ENCODE measurements at places on chromosomes 11 and 22.

DNA sequence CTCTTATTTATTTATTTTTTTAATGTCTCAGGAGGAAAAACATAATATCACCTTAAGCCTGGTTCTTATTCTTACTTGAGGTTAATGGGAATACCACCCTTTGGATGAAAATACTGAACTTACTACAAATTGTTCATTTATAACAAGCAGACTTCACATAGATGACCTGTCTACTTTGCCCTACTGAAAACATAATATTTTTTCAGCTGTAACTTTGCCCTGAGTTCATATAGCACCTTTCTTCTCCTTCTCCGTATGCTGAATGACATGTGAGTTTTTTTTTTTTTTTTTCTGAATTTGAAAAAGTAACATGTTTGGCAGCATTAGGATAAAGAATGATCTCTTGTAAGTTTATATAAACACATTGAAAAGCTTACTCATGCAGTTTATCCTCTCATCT lies 186.8 kb downstream of the TMEM135 start:
- no peak for DNase-seq

- no peak for DNase-seq
Observed at GRCh38 chr22:29946220-29946619, 63.2 kb downstream of the MTMR3 start.

DNA sequence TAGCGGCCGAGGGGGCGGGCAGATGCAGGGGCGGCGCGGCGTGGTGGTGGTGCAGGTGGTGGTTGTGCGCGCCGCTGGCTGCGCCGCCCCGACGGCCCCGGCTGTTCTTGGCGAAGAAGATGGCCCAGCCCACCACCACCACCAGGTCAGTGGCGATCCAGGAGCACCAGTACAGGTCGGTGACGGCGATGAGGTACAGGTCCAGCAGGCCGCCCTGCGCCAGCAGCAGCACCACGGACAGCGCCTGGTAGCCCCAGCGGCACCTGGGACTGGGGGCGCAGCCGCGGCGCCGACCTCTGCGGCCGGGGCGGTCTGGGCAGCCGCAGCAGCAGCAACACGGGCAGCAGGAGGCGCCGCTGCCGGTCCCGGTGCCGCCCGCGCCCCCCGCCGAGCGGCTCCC lies 879 bp downstream of the TMEM121B start:
- DNase-seq: peak; percentile 82

DNA sequence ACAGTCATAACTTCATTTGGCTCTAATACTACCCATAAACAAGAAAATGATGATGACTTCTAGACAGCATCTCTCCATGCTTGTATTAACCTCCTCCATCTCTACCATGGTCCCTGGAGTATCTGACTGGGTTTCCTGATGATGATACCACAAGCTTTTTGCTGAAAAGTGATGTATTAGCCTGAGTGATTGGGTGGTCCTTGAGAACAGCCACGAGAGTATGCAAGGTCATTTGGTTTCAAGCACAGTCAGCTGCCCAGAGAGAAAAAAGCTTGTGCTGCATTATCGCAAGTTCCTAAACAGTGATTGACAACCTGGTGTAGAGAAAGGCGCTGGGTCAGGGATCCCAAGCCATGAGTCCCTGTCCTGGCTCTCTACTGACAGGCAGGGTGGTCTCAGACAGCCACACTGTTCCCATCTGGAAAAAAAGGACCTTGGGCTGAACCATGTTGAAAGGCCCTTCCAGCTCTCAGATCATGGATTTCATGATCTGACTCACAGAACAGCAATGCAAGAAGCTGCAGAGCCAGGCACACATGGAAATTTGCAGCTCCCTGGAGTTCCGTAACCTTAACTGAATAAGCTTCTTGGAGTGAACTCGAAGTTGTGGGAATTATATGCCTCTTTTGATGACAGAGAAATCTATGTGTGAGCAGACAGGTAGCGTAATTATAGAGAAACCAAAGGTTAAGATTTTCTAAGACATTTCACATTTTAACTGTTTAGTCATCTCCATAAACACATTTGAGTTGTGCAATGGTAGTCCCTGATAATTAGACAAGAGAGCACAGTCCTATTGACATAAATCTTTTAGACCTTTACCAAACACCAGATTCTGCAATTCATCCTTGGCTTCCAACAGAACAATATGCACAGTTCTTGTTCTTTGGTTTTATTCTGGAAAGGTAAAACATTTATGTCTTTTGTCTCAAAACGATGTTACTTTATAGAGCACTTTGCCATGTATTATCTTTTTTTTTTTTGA lies 54.1 kb upstream of the UBASH3B start:
- no peak for DNase-seq

DNA sequence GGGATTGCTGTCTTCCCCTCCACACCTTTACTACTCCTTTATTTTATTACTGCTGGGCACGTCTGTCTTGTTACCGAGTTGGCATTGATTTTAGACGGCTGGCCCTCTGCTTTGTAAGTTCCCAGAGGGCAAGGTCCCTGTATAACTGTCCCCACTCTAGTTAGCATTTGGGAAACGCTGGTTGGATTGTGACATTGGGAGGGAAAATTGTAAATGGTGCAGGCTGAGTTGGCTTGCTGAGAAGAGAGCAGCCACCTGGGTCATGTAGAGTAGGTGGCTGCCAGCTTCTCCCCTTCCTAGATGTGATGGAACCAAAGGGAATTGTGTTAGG lies 1.7 kb downstream of the TAB1 start:
- DNase-seq: no peak

DNA sequence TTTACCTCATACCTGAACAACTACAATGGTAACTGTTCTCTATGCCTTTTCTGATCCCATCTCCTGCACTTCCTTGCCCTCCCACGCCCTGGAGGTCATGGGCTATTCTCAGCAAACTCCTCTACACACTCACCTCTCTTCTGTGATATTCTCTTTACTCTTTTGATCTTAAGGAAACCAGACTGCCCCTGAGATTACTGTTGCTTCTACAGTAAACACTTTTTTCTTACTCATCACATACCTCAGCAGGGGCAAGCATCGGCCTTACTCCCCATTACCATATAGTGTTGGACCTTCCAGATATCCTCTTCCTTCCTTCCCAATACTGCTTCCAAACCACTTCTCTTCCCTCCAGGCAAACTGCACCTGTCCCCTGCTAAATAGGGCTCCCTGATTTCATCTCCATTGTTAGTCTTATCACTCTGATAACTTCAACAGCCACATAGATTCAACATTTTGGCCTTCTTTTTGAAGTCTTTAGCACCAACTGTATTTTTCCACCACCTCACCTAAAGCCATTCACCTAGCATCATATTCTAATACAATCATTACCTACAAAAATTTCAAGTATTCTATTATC lies 141.2 kb downstream of the RBFOX2 start:
- no peak for DNase-seq

DNA sequence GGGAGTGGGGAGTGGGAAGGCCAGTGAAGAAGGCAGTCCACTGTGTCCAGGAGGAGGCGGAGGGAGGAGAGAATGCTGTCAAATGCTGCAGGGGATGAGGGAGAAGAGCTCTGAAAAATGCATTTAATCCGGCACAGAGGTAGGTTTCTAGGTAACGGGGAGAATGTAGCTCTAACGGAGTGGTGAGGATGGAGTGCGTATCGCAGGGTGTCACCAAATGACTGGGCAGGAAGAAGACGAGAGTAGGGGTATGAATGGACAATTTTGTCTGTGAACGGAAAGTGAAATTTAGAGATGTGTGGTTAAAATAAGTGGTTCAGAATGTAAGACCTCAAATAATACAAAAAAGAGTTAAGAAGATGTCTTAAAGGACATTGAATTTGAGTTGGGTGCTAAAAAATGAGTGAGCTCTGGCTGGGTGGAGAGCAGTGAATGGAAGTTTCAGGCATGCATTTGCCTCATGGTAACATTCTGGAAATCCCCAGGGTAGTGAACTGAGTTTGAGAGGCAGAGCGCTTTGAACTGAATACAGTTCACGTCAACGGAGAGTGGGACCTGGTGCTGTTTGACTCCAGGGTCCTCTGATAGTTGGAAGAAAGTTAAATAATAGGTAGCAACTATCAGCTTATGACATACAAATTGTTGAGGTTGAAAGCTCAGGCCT lies 81.3 kb upstream of the CADM1 start:
- no peak for DNase-seq

GRCh38 chr11:70820311-70820710 lies 422.0 kb downstream of the CTTN start:
- no peak for DNase-seq

- no peak for DNase-seq
Observed at GRCh38 chr11:73387594-73388264, 11.5 kb downstream of the RELT start.

- no peak for DNase-seq
Observed at GRCh38 chr11:44613153-44613552, 47.7 kb downstream of the CD82 start.

DNA sequence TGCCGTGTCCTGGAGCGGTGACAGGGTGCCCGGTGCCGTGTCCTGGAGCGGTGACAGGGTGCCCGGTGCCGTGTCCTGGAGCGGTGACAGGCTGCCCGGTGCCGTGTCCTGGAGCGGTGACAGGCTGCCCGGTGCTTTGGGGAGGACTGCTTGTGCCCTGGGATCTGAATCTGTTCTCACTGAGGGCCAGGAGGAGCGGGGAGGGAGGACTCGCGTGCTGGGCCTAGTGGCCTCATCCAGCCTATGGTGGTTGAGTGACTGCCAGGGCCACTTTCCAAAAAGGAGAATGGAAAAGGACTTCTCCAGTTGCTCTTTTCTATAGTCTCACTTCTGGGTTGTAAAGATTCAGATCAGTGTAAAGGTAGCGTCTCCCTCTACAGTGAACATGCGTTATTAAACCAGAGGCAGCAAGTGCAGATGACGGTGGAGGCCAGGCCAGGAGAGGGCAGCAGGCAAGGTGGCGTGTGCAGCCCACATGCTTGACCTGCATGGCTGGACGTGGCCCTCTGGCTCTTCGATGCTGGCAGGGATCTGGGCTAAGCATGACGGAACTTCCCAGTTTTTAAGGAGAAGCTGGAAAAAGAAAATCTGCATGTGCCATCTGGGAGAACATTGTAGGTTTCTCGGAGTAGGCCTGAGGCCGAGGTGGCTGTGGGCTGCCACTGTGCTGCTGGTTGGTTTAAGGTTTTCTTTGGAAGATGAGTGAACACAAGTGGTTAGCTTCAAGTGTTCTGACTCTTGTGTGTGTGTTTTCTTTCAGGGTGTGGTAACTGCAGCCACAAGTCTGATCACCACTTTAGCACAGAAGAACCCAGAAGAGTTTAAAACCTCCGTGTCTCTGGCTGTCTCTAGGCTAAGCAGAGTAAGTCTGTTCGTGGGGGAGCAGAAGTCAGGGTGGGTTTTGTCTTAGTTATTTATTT lies 55.0 kb downstream of the AP2A2 start:
- no peak for DNase-seq

DNA sequence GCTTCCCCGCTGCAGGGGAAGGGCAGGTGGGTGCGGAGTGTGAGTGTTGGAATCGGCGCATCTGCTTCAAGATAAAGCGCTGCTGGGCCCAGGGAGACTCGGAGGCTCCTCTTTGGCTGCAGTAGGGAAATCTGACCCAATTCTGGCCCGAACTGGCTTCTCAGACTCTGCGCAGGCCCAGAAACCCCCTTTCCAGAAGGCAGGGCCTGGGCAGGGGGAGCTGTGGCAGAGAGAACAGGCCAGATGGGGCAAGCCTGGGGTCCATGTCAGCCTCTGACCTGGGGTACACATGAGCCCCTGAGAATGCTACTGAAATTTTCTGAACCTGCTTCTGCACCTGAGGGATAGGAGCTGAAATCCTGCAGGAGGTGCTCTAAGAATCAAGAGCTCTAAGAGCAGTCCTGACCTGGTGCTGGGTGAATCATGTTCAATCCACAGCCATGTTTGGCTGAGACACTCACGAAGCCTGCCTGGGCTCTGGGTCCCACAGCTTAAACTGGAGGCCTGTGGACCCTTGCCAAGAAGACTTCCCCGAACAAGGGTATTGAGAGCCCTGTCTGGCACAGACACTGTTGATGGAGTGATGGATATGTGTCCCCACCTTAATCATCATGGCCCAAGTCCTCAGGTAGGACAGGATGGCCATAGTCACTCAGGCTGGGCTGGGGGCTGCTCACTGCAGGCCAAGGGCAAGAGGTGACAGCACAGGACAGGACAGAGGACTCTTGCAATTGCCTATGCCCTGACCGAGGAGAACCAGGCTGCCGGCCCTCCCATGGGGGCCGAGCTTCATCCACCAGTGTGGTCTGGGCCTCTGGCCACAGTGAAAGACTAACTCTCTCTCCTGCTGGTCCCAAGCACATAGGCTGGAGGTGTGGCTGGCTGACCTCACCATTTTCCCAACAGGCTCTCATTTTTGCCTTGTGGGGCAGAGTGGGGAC lies 6.9 kb downstream of the RAB3IL1 start:
- no peak for DNase-seq

DNA sequence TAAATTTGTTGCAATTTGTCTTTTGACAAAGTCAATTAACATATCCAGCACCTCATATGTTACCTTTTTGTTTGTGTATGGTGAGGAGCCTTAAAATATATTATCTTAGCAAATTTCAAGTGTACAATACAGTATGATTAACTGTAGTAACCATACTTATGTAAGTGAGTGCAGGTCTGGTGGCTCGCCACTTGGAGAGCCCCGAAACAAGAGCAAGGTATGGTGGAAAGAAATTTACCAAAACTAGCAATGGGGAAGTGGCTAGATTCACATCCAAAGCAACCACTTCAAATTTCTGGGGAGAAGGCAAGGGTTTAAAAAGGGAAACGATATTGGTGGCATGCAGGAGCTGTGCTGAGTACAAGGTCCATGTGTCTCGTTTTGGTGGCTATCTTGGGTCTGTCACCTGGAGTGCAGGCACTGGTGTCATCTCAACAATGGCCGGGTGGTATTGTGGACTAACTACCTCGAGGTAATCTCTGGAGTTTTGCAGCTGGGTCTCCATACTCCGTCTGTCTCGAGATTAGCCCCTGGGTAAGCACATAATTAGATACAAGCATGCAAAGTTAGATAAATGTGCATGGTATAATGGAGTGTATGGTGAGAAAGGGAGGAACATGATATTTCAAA lies 8.2 kb upstream of the FNBP4 start:
- DNase-seq: no peak

DNA sequence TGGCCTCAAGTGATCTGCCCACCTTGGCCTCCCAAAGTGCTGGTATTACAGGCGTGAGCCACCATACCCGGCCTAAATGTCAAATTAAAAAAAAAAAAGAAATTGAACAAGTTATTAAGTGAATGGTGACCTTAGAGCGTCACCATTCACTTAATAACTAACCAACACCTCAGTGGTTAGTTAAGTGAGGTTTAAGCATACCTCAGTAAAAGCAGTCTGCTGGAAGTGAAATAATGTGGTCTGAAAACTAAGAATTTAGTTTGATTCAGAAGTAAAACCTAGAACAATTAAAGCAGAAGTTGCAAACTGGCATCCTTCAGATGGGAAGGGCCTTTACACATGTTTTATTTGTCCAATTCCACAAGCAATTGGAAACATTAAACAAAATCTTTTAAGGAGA lies 71.5 kb downstream of the FCHSD2 start:
- DNase-seq: no peak
